ENCODE measurements at places on chromosomes 7 and 10. TPM values are rescaled to one million over a fixed set of nuclear protein-coding genes. Genes with fewer than 3 reads are reported as not detected.

DNA sequence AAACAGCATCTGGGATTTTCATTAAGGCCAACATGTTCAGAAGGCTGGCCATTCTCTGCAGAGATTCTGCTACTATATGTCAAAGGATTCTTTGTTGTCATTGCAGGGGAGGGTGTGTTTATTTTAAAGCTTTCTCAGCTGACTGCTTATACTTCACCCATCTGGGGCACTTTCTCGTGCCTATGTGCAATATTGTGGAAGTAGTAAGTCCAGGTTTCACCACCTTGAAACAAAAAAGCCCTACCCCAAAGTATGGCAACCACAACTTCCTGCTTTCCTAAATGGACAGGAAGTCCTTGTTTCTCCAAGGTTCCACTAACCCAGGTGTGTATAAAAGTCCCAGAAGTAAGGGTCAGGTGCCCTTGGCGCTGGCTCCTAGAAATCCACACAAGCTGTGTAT is 58.7 kb upstream of the COL1A2 start:
- no peak for DNase-seq

Gene EGR2
- 1.6 TPM for total RNA-seq

GRCh38 chr10:94264085-94264484 is 98.7 kb downstream of the NOC3L start:
- no peak for DNase-seq

- DNase-seq, result no peak
These were observed 228.5 kb upstream of the COBL start for GRCh38 chr7:51545131-51545530.

DNA sequence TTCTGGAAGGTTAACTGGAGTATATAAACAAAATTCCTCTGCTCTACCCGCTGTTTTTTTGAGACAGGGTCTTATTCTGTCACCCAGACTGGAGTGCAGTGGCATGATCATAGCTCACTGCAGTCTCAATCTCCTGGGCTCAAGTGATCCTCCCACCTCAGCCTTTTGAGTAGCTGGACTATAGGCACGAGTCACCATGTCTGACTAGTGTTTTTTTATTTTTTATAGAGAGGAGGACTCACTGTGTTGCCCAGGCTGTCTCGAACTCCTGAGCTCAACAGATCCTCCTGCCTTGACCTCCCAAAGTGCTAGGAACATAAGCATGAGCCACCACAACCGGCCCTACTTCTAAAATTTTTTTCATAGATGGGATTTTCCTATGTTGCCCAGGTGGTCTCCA is 2.2 kb downstream of the RAB18 start:
- no peak for DNase-seq

Gene FAM13C
- 8.8 TPM for total RNA-seq

DNA sequence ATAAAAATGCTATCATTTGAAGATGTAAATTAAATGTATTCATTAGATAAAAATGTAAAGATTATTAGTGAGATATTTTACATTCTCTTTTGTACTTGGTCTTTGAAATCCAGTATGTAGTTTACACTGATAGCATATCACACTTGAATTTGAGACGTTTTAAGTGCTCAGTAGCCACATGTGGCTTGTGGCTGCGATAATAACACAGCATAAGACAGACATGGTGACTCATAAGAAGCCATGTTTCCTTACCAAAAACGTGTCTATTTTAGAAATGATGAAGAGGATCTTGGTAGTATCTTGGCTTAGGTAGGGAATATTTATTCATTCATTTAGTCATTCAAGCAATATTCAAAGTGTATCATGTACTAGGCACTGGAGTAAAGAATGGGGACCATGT is 149.3 kb downstream of the POU6F2 start:
- no peak for DNase-seq

DNA sequence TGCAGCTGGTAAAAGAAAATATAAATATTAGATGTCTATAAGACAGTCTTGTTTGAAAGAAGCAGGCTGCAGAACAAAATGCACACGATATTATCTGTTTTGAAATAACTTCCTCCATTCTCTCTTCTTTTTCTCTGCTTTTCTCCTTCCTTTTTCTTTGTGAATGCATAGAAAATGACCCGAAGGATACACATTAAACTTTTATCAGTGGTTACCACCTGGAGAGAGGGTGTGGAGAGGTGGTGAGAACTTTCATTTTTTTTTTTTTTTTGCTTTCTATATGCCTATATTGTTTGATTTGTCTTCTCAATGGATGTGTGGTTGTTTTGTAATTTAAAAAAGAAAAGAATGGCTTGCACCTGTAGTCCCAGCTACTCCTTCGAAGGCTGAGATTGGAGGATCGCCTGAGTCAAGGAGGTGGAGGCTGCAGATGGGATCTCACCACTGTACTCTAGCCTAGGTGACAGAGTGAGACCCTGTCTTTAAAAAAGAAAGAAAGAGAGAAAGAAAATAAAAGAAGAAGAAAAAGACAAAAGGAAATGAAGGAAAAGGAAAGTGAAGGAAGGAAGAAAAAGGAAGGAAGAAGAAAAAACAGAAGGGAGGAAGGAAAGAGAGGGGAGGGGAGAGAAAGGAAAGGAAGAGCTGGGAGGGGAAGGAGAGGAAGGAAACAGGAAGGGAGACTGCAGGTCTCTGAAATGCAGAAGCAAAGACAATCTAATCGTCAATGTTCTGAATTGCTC is 64.4 kb downstream of the SAMD9 start:
- DNase-seq, result no peak

- DNase-seq, result no peak
These were observed 22.2 kb upstream of the SRGN start for GRCh38 chr10:69065406-69066361.

DNA sequence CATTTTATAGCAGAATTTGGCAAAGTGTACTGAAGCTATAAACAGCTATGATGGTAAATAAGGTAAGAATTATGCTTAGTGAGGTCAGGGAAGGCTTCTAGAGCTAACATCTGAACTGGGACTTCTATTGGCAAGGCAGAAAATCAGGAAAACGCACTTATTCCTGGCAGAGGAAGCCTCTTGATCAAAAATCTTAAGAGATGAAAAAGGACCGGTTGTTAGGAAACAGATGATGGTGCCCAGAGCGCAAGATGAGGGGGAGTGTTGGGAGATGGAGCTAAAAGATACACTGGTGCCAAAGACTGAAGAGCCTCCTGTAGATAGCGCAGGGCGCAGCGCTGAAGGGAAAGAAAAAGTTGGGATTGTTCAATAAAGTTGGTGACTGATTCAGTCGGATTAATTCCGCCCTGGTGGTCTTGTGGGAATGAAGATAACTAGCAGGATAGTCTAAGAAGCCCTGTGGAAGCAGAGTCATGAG is 550 bp upstream of the CALU start:
- DNase-seq, result no peak

Gene ADCYAP1R1
- not detected for total RNA-seq

Gene NUTM2B
- total RNA-seq, result 1.1 TPM

GRCh38 chr7:66687186-66687585 is 53.3 kb upstream of the RABGEF1 start:
- DNase-seq, result peak; percentile 39

GRCh38 chr7:82390936-82391335 is 52.6 kb downstream of the CACNA2D1 start:
- DNase-seq, result no peak
